Activated naive CD4-positive, alpha-beta T cell treated with anti-CD3 and anti-CD28 coated beads, Interleukin-2, amount 50 U/mL, for 72 hours (primary cell): ENCODE measurements at places on chromosomes 2 and 18.

GRCh38 chr18:21851327-21851961, 110.9 kb downstream of the MIB1 start:
- no peak for DNase-seq

GRCh38 chr2:196160101-196160500, 11.3 kb downstream of the STK17B start:
- no peak for DNase-seq

DNA sequence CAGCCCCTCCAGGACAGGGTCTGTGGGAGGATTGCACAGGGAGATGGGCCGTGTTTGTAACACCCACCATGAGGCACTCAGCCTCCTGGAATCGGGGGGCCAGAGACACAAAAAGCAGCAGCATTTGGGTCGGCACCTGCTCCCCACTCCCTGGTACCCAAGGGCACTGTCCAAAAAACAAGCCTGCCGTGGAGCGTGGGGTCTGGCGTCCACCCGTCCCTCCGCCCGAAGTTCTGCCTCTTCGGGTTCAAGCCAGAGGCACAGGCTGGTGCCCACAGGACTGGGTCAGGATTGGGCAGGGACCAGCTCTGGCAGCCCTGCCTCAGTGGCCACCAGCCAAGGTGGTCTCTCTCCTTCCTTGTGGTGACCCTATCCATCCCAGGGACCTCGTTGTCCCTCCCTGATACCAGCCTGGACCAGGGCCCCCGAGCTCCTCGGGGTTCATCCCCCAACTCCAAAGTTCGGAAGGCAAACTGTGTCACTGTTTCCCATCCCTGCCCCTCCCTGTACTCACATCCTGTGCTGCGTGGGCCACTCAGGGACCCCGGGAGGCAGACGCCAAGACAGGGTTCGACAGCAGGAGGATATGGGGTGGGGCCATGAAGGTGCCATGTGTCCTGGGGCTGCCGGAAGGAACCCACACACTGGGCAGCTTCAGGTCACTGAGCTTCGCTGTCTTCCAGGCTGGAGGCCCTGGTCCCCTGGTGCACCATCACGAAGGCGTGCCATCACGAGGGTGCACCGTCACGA, 126.0 kb upstream of the HDAC4 start:
- no peak for DNase-seq

DNA sequence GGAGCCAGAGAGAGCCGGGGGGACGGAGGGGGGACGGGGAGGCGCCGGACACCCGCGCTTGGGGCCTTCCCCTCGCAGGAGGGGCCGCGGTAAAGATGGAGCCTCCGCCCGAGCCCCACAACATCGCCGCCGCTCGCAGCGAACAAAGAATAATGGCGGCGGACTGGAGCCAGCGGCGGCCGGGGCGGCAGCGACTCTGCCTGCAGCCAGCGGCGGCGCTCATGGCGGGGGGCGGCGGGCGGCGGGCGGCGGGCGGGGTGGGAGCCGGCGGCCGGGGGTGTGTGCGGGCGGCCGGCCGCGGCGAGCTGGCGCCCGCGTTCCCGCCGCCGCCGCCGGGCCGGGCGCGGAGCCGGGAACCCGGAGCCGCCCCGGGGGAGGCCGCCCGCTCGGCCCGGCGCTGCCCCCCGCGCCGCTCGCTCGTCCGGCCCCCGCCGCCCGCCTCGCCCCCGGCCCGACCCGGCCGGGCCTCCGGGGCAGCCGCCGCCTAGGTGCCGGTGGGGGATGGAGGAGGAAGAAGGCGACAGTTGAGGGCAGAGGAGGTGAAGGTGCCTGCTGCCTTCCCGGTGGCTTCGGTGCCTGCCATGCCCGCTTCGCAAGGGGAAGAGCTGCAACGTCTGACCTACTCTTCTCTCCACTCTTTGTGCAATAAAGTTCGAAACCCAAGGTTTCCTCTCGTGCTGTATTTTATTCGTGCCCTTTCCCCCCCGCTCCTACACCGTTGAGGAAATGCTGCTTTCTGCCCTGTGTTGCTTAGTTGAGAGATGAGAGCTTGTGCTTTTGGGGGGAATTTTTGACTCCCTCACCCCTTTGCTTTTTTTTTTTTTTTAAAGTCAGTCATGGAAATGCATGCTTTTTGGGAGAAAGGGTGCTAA, 634 bp downstream of the CREB1 start:
- peak; percentile 53 for DNase-seq

DNA sequence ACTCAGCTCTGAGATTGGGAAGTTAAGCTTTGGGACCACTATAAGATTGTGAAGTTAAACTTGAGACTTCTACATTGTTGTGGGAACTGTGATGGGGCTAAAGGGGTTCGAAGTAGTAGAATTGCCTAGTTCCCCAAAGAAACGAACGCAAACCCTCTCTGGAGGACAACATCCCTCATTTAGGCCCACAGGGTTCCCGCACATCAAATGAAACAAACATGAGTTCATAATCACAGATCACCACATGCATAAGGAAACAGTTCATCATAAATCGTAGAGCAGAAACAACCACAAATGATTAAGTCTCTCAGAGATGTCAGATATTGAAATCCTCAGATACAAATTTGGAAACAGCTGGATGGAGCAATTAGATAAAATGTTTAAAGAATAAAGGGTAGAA, 55.9 kb upstream of the HPCAL1 start:
- no peak for DNase-seq

DNA sequence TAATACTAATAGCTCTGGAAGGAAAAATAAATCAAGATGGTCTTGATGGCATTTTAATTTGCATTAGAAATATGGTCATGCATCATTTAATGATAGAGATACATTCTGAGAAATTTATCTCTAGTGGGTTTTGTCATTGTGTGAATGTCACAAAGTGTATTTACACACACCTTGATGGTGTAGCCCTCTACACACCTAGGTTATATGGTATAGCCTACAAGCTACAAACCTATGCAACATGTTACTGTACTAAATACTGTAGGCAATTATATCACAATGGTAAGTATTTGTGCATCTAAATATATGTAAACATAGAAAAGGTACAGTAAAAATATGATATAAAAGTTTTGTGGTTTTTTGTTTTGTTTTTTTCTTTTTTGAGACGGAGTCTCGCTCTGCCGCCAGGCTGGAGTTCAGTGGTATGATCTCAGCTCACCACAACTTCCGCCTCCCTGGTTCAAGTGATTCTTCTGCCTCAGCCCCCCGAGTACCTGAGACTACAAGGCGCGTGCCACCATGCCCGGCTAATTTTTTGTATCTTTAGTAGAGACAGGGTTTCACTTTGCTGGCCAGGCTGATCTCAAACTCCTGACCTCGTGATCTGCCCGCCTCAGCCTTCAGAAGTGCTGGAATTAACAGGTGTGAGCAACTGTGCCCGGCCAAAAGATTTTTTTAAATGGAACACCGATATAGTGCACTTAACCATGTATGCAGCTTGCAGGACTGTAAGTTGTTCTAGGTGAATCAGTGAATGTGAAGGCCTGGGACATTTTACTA, 83.7 kb upstream of the UBXN4 start:
- peak; percentile 35 for DNase-seq

DNA sequence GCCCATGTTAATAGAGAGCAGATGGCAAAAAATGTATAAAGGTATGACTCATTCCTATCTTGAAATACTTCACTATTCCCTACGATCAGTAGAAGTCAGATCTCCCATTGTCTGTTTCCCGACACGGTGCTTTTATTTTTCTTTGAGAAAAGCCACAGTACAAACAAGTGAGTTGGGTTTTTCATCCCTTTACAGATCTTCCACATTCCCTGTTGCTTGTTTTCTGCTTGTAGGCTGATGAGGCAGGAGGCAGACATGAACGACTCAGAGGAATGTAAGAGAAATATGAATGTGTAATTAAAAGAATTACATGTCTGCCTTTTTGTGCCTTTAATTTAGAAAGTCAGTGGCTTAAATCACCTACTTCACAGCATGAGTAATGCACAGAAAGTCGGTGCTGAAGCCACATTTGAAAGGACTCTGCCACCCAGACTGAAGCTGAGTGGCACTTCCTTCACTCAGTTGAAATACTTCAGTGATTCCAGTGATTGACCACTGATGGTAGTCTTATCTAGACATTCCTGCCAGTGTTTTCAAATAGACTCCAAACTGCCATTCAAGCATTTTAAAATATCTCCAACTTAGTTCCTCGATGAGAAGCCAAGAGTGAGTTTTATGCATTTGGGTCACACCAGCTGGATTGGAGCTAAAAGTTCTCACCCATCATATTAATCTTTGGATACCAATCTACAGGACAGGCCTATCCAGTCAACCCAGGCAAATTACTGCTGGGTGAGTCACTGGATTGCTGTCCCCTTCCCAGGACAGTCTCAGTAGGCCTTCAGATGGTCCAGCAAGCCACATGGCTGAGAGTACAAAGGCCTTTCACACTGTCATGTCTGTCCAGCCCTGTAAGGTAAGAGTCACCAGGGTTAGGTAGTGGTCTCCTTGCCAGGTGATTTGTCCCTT, 79.0 kb downstream of the COLEC12 start:
- no peak for DNase-seq

DNA sequence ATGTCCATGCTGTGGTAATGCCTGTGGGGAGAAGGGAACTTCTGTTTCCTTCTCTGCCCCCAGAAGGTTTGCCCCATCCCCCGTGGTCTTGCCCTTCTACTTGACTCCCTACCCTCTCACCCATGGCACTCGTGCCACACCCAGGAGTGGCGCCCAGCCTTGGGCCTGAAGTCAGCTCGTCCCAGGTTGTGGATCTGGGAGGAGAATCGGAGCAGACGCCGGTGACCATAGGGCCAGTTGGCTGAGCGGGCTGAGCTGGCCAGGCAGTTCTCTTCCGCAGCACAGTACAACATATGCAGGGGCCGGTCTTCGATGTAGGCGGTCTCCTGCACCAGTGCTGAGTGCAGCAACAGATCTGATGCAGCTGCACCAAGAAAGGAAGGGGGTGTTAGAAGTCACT, 4.7 kb downstream of the HTRA2 start:
- no peak for DNase-seq

- no peak for DNase-seq
These were observed 13.0 kb downstream of the EN1 start for GRCh38 chr2:118834440-118834810.

GRCh38 chr2:79178076-79178674, 18.6 kb upstream of the REG3A start:
- no peak for DNase-seq

DNA sequence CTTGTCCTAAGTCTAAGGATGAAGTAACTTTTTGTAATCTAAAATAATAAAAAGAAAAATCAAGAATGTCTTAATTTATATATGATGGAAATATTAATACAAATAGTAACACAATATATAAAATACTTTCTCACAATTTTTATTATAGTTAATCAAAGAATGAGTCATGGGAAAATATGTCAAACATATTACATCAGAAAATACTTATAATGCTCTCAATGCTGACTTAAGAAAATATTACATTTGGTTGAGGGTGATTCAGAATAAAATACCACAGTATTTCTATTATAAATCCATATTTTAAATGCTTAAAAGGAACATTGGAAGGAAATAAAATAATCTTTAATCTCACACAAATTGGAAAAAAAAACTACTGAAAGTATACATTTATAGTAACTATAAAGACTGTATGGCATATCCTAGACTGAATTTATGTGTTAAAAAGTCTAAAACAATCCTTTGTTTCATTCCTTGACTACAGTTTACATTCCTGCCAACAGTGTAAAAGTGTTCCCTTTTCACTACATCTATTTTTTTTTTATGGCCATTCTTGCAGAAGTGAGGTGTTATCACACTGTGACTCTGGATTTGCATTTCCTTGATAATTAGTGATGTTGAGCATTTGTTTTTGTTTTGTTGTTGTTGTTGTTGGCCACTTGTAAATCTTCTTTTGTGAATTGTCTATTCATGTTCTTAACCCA, 1573.5 kb upstream of the ACVR2A start:
- DNase-seq, result no peak

DNA sequence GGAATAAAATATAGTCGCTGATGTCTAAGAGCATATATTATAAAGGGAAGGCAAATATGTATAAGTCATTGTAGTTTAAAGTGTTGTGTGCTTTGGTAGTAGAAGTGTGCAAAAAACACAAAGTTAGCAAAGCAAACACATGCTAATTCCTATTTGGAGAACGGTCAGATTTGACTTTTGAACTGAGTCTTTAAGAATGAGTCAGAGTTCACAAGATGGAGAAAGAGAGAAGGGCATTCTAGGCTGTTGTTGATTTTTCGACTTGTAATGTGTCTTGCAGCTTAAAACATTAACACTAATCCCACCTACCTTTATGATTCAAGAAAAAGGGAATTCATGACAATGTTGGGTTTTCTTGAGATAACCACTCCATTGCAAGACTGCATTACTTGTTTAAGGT, 98.1 kb downstream of the CRIM1 start:
- no peak for DNase-seq

GRCh38 chr2:44450806-44451205, 89.1 kb downstream of the CAMKMT start:
- DNase-seq, result no peak

DNA sequence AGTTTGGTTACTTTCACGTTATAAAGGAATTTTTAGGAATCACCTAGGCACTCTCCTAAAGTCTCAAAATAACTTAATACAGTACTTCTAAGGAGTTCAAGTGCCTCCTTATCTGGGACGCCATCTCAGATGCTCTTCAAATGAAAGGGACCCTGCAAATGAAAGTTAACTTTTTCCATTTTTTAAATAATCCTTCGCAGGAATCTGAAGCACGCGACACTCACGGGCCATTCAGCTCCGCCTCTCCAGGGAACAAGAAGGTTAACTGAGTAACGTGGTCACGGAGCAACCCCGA, 537 bp upstream of the ZC3H15 start:
- DNase-seq, result no peak

- DNase-seq, result peak; percentile 66
These were observed 523 bp downstream of the KCTD1 start for GRCh38 chr18:26547646-26548414.

GRCh38 chr2:1503471-1504310, 90.4 kb downstream of the TPO start:
- no peak for DNase-seq
